Activated CD4-positive, alpha-beta memory T cell treated with anti-CD3 and anti-CD28 coated beads for 36 hours (primary cell): ENCODE measurements at places on chromosomes 1 and 21.

- DNase-seq: no peak
These were observed 132.7 kb downstream of the RUNX1 start for GRCh38 chr21:34916446-34916845.

- DNase-seq: no peak
These were observed 296.8 kb downstream of the TPR start for GRCh38 chr1:186078245-186078644.

DNA sequence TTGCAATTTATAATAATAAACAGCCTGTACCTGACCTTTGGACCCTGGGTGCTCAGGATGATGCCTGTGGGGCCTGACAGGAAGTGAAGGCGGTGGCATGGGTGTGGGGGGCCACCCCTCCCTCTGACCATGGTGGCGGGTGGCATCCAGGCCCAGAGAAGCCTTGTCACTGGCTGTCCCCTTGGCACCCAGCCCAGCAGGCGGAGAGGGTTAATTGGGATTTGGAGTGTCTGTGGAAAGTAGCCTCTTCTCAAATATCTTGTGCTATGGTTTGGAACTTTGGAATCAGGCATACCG, 20.5 kb downstream of the SOX13 start:
- no peak for DNase-seq

DNA sequence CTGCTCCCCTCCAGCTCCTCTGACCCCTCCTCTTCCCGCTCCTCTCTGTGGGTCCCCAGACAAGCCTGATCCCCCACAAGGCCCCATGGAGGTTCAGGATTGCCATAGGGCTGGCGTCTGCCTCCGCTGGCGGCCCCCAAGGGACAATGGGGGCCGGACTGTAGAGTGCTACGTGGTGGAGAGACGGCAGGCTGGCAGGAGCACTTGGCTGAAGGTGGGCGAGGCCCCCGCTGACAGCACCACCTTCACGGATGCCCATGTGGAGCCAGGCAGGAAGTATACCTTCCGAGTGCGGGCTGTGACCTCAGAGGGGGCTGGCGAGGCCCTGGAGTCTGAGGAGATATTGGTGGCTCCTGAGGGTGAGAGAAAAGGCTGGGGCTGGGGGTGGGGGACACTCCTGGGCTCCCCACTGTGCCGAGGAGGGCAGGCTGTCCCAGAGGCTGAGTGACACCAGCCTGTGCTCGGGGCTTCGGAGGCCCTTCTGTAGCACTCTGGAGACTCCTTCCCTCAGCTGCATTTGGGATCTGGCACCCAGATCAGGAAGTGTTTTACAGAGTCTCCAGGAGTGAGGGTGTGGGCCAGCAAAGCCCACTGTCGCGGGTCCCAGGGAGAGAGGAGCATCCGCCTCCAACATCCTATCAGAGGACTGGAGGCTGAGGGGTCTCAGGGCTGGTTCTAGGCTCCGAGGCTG, 25.9 kb downstream of the IGFN1 start:
- peak; percentile 4 for DNase-seq

GRCh38 chr1:67948151-67949080, 102.0 kb downstream of the DIRAS3 start:
- DNase-seq: no peak
